ENCODE measurements at places on chromosomes 2 and 18.

DNA sequence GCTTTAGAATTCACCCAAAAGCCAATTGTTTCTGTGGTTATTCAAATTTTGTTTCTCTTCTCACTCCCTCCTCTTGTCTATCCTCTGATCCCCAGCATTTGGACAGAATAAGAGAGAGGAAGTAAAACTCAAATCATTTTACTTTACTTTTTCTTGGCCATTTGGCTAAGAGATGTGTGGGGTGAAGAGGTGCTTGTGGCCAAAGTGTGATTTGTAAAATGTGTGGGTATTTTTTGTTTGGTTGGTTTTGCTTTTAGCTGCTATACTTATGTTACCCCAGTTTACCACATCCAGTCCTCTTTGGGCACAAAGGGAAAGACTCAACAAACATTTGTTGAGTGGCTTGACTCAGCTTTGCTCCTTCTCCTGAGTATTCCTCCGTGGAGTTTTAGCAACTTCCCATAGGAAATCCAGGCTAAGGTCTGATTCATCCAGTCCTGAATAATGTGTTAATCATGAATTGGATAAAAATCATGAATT, 109.1 kb upstream of the CYP1B1 start:
- no peak for DNase-seq

DNA sequence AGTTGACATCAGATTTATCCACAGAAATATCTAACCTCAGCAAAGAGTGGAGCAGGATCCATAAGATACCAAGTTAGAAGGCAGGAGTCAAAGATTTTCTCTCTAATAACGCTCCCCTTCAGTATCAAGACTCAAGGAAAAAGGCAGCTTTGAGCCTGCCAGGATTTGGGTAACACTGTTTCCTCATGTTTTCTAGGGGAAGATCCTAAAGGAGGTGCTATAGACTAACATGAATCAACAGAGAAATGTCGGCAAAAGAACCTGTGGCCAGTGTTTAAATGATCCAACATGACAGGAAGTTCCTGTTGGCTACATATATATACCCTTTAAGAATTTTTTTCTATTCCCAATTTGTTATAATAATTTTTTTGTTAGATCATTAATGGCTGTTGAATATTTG, 402.3 kb downstream of the TGIF1 start:
- DNase-seq = no peak

GRCh38 chr2:42971947-42972736, 179.8 kb upstream of the HAAO start:
- DNase-seq = no peak

DNA sequence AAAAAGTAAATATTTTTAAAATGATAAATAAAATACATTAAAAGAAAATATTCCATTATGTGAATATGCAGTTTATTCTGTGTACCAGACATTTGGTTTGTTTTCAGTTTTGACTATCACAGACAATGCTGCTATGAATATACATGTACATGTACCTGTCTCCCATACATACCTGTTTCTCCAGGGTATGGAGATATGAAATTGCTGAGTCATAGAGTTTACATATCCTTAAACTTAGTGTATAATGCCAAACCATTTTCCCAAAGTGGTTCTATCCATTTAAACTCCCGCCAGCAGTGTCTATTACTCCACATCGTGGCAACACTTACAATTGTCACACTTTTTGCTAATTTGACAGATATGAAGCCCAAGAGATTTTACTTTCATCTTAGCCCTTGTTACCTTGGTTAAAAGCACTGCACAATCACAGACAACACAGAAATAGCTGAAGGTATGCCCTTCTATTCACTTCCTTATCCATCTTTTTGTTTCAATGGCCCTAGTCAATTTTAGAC, 56.3 kb downstream of the ZNF521 start:
- DNase-seq = no peak

DNA sequence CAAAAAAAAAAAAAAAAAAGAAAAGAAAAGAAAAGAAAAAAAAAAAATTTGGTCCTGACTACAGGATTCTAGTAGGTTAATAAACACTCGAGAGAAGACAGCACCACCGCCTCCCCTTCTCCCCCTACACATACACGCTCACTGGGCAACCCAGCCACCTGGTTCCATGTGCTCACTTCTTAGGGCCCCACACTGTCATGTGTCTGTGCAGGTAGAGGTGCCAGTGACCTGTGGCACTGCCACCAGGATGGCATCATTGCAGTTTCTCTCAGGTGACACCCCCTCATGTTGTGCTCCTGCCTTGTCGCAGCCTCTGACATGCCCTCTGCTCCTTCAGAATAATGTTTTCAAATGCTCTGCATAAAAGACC, 39.7 kb upstream of the LYPD6B start:
- DNase-seq = no peak

GRCh38 chr2:54931473-54931872, 118.8 kb downstream of the RTN4 start:
- DNase-seq = no peak

DNA sequence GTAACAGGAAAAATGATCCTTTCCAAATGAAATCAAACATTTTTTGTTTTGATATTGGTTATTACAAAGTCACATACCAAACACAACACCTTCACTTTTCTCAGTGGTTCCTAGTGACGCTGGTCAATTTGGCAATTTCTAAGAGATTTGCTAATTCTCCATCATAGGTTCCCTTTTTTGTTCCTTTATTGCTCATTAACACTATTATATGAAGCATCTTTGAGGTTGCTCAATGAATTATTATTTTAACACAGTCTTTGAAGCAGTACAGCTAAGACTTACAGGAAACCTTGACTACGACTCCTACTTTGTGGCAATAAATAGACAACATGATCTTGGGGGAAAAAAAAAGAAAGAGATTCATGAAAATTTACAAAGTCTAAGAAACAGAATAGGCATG, 152.2 kb upstream of the VRK2 start:
- DNase-seq = no peak

DNA sequence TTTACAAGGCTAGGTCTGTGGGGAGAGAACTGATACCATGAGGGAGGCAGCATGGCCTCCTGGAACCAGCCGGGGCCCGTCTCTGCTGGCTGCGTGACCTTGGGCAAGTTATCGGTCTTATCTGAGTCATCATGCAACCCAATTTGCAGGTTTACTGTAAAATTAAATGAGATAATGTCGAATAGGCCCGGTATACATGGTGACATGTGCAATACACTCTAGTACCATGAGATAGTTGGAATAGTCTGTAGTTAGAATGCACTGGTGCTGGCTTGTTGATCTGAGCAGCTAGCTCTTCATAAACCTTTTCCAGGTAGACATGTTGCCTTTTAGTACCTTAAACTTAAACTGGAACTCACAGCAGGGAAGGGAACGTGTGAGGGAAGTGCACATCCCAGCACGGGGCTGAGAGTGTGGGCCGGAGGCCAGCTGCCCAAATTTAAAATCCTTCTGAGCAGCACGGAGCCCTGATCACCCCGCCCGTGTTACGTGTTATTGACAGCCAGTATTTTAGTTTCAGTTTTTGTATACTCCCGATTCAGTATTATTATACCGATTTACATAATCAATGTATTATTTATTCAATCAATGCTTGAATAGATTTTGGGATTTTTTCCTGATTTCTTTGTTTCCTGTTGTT, 72.4 kb upstream of the HS6ST1 start:
- DNase-seq = no peak

- no peak for DNase-seq
These were observed 376.4 kb upstream of the ATP5MC3 start for GRCh38 chr2:175557810-175558377.

GRCh38 chr2:215590010-215590745, 154.3 kb upstream of the FN1 start:
- DNase-seq = no peak

DNA sequence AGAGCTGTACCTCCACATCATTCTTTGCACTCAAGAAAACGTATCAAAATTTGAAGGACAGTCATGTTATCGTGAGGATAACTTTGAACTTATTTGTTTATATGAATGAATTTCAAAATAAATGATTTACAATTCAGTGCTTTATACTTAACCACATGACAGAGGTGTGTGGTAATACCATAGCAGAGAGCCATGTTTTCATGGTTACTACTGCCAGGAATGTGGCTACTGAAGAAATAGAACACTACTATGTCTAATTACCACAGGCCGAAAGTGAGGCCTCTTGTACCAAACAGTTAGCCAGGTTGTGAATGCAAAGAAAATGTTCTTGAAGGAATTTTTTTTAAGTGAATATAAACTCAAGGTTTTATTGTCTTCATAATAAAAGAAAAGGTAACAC, 49.2 kb downstream of the AAK1 start:
- DNase-seq = no peak
